B cell (primary cell): ENCODE measurements at places on chromosomes 2 and 18. TPM values are rescaled to one million over a fixed set of nuclear protein-coding genes. Genes with fewer than 3 reads are reported as not detected.

- DNase-seq = no peak
These were observed 32.6 kb downstream of the CNGA3 start for GRCh38 chr2:98378901-98379300.

The FBXO48 gene
- total RNA-seq = 3.2 TPM in 2 replicates

GRCh38 chr2:47479863-47480262, 76.9 kb downstream of the MSH2 start:
- no peak for DNase-seq

- no peak for DNase-seq
These were observed 150.3 kb downstream of the SMAD7 start for GRCh38 chr18:48800466-48800865.

DNA sequence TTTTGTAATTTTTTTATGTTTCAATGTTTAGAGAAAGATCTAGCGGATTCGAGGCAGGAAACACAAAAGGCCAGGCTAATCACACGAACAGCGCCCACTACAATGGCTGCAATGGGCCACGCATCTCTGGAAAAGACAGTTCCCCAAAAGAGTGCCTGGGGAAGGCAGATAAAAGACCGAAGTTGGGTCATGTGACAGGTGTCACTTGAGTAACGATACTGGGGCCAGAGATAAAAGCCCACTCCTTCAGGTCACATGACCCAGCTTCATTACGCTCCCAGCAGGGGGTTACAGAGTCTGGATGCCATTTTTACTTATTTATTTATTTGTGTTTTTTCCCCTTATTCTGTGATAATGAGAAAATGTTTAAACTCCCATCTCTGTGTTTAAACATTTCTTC, 95.4 kb downstream of the CDK15 start:
- peak; percentile 14 for DNase-seq

The MCFD2 gene
- total RNA-seq = 52.2 and 53.3 TPM in 2 replicates

DNA sequence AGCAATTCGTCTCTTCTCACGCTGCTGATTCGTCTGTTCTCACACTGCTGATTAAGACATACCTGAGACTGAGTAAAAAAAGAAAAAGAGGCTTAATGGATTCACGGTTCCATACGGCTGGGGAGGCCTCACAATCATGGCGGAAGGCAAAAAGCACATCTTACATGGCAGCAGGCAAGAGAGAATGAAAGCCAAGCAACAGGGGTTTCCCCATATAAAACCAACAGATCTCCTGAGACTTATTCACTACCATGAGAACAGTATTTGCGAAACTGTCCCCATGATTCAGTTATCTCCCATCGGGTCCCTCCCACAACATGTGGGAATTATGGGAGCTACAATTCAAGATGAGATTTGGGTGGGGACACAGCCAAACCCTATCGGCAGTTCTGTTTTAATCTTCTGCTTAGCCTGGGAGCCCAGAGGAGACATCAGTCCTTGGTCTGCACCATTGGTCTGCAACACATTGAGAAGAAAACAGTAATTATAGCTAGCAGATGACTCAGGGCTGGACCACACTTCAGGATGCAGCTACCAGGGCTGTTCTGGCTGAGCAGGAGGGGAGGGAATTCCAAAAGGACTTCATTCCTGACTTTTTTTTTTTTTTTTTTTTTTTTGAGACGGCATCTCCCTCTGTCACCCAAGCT, 69.4 kb downstream of the CABLES1 start:
- DNase-seq = no peak

The OR6B2 gene
- not detected in 2 replicates for total RNA-seq

The CXCR1 gene
- 0.12 TPM in 1 of 2 replicates, not detected in the other for total RNA-seq

The MFF gene
- 70.4 and 75.2 TPM in 2 replicates for total RNA-seq
